ENCODE measurements at places on chromosomes 1 and 21.

DNA sequence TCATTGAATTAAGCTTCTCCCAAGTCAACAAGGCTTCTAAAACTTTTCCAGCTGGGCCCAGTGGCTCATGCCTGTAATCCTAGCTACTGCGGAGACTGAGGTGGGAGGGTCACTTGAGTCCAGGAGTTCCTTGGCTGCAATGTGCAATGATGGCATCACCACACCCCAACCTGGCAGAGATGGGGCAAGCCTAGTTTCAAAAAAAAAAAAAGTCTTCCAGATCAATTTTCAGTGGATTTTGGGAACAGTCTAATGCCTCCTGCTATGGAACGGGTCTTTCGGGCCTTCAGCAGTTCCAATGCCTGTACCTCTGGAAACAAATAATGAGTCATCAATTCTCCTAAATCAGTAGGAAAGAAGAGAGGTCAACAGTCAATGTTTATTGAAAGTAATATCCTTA is 38.0 kb downstream of the FMO4 start:
- no peak for DNase-seq

- DNase-seq: no peak
These were observed 14.7 kb upstream of the KAZN start for GRCh38 chr1:14583788-14584187.

- no peak for DNase-seq
These were observed 177.4 kb downstream of the LBR start for GRCh38 chr1:225250432-225250831.

DNA sequence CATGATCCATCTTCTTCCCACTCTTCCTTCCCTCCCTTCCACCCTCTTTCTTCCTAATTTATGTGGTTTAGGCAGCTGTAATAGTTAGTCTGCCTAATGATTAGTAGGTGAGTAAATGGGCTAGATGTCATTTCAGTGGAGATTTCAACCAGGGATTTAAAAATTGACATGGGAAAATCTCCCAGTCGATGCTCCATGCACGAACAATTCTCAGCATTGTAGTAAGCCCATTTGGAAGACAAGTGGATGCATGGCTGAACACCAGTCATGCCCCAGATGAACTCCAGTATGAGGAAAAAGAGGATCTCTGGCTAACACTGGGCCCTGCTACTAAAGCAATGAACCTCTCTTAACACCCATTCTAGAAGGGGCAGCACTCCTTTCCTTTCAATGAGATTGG is 25.3 kb downstream of the CHI3L2 start:
- no peak for DNase-seq

DNA sequence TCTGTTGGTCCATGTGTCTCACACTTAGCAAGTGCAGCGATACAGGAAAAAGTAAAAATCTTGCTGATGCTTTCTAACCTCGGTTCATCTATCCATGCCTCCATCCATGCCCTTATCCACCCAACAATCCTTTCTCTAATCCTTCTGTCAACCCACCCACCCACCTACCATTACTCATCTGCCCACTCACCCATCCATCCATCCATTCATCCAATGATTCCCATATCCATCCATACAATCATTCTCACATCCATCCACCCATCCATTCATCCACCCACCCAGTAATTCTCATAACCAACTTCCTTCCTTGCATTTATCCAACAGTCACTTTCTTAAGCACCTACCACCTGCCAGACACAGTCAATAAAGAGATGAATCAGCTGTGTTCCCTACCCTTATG is 6.1 kb upstream of the IGSF21 start:
- DNase-seq: no peak

- no peak for DNase-seq
These were observed 67.8 kb downstream of the TOMM20 start for GRCh38 chr1:235060607-235061470.

DNA sequence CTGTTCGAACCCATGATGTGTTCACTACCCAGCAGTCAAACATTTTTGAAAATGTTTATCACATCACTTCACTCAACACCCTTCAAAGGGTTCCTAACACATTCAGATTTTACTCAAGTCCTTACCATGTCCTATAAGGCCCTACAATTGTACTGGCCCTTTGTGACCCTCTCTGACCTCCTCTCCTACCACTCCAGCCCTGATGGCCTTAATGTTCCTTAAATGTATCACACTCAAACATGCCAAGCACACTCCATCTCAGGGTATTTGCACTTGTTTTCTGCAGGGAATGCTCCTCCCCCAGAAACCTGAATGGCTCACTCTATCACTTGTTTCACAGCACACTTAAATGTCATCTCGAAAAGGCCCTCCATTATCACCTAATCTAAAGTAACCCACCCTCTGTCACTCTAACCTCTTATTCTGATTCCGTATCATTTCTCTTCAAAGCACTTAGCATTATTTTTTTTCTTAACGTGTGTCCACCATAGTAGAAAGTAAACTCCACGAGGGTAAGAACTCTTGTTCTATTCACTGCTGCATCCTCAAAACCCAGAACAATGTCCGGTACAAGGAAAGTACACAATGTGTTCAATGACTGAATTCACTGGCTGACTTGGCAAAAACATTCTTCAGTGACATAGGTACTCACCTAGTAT is 7.3 kb downstream of the ARID4B start:
- no peak for DNase-seq

DNA sequence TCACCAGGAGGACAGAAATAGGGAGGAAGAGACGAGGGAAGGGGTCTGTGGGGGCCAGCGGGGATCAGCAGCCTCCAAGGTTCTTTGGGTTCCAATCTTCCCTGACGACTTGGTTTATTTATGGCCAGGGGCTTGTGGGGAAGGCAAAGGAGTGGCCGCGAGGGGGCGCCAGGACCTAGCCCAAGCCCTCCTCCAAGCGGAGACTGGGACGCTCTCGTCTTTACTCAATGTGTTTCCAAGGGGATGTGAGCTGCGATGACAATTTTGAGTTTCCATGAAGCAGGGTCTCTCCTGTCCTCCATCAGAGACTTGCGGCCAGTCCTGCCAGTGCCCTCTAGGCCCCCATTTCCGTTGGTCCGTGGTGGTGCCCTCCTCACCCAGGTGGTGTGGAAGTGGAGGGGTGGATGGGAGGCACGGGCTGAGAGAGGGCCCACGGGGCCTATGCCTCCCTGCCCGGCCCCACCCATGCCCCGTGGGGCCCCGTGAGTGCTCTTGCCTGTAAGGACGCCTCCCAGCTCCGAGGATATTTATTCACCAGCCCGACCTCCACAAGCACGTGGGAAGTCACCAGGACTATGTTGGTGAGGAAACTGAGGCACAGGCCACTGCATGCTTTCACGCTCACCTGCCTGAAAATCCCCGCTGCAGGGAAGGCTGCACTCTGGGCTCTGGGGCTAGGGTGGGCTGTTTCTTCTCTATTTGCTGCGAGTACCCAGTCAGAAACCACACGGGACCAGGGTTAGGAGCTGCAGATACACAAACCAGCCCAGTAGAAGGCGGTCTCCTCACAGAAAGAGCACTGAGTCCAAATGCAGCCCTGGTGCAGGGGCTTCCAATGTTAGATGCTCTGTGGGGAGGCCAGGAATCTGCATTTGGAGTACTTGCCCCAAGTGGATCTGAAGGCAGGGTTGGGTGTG is 26.5 kb downstream of the DMRTB1 start:
- DNase-seq: peak; percentile 73

DNA sequence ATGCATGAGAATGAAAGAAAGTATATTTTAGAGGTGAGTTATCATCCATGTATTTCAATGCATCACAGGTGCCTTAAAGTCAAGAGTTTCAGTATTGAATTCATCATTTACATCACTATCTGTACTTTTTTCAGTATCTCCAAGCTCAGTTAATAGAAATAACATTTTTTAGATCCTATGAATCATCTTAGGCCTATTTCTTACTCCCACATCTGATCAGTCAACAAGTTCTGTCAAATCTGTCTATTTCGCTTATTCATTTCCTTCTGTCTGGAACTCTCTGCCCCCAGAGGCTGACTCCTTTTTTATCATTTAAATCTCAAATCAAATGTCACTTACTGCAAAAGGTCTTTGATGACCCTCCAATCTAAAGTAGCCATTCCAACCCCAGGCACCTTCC is 295.2 kb downstream of the LRRC7 start:
- DNase-seq: no peak

DNA sequence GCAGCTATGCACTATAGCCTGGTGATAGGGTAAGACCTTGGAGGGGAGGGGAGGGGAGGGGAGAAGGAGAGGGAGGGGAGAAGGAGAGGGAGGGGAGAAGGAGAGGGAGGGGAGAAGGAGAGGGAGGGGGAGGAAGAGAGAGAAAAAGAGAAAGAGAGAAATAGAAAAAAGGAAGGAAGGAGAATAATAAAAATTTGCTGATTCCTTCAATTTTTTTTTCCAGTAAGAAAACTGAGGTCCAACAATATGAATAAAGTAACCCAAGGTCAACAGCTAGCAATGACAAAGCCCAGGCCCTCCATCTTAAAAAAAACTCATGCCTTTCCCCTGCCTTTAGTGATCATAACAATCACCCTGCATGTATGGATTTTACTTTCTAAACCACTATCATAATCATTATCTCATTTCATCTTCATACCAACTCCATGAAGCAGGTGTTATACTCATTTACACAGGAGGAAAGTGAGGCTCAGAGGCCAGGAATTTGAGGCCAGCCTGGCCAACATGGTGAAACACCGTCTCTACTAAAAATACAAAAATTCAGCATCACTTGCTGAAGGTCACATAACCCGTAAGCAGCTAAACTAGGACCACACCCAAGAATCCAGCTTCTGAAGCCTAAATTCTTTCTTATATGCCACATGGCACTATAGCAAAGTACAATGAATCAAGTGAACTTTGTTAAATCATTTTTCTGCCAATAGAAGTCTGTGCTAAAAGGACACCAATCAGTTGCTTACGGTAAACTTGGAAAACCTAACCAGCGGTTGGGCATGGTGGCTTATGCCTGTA is 23.4 kb upstream of the BRDT start:
- DNase-seq: no peak

All from fibroblast of skin of back (primary cell).